ENCODE measurements at places on chromosomes 2 and 18. TPM values are rescaled to one million over a fixed set of nuclear protein-coding genes. Genes with fewer than 3 reads are reported as not detected.

The RAMP1 gene
- total RNA-seq: not detected

The VWC2L gene
- not detected for total RNA-seq

The GPAT2 gene
- total RNA-seq: 6.6 TPM

The DNAJC27 gene
- 3.2 TPM for total RNA-seq

The ADAM23 gene
- total RNA-seq: 38.5 TPM
